ENCODE measurements at places on chromosomes 1 and 21. TPM values are rescaled to one million over a fixed set of nuclear protein-coding genes. Genes with fewer than 3 reads are reported as not detected.

Gene AMPD1
- total RNA-seq = not detected

Gene CLDN17
- not detected for total RNA-seq

Gene BACE2
- total RNA-seq = not detected

Gene BSND
- 0.05 TPM for total RNA-seq

Gene ELAPOR1
- total RNA-seq = 33.3 TPM

Gene UTS2
- total RNA-seq = 0.58 TPM

Gene PTCH2
- 1.1 TPM for total RNA-seq

Gene WNT2B
- total RNA-seq = 0.48 TPM

Gene DRAM2
- 27.2 TPM for total RNA-seq

Gene EFNA3
- total RNA-seq = 10.8 TPM

DNA sequence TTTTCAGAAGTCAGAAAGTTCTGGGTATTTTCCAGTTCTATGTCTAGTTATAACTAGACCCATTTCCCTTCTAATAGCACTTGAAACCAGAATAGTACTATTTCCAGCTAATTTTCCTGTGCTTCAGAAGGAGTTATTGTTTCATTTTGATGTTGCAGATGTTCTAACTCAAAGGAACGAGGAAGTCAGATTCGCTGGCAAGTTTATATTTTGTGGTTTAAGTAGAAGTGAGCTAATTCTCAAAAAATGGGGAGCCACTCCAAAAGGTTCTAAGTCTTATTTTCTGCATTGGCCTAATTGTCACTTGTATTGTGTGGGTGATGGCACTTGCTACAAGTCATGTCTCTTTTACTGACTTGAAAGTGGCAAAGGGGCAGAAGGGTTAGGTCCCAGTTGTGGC lies 18.1 kb downstream of the CCDC185 start:
- no peak for ATAC-seq

DNA sequence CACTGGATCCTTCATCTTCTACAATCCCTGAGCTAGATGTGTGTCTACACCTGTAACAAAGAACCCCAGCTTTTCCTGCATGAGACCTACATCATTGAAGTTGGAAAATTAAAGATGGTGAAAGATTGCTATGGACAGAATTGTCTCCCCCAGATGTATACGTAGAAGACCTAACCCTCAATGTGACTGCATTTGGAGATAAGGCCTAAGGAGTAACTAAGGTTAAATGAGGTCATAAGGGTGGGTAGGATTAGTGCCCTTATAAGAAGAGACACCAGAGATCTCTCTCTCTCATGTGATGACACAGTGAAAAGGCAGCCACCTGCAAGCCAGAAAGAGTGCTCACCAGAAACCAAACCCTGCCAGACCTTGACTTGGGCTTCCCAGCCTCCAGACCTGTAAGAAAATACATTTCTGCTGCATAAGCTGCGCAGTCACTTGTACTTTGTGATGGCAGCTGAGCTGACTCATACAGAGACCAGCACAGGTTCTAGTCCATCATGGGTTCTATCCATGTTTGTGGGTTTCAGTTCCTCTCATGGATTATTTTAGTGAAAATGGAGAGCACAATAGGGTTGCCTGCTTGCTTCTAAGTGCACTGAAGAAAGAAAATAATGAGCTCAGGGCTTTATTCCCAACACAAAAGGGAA lies 180.8 kb downstream of the TPR start:
- ATAC-seq = no peak

DNA sequence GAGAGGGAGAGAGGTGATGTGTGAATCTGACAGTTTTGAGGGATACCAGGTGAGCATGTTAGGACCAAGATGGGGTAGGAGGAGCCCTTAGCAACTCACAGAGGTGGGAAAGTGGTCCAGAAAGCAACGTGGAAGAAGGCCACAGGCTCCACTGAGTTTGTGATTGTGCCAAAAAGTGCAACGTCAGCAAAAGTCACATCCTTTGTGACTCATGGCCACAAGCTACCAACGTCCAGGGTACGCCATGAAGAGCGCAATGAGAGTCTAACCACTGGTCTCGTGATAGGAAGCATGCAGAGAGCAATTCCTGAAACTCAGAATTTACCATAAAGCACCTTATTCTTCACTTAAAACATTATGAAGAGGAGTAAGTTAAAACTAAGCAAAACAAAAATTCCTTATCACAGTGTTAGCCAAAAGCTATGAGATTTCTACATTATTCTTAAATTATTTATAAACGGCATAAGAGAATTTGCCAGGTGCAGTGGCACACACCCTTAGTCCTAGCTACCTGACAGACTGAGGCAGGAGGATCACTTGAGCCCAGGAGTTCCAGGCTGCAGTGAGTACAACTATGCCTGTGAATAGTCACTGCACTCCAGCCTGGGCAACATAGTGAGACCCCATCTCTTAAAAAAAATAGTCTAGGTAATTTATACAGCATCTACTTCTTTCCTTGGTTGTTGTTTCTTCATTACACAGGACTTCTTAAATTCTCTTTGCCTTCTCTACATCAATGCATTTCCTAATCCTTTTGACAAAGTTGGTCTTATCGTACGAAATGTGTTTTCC lies 55.2 kb downstream of the COLGALT2 start:
- no peak for ATAC-seq

DNA sequence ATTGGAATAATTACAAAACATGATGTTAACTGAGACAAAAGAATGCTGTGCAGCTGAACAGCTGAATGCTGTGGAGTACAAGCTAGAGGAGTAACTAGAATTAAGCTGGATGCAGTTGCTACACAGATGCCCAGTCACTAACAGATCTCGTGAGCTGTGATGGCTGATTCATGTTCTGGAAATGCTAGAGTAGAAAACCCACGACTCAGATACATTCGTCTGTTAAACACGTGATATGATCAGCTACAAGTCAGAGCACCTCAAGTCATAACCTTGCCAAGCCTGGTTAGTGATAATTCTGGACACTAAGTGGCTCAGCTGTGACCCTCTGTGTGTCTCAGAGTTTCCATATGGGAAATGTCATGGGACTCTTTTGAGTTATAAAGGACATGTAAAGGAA lies 89.7 kb upstream of the ESRRG start:
- ATAC-seq = no peak

- ATAC-seq = no peak
Observed at GRCh38 chr1:30895944-30896660, 12.5 kb downstream of the SDC3 start.

- no peak for ATAC-seq
Observed at GRCh38 chr21:17105932-17106331, 406.9 kb upstream of the CXADR start.

DNA sequence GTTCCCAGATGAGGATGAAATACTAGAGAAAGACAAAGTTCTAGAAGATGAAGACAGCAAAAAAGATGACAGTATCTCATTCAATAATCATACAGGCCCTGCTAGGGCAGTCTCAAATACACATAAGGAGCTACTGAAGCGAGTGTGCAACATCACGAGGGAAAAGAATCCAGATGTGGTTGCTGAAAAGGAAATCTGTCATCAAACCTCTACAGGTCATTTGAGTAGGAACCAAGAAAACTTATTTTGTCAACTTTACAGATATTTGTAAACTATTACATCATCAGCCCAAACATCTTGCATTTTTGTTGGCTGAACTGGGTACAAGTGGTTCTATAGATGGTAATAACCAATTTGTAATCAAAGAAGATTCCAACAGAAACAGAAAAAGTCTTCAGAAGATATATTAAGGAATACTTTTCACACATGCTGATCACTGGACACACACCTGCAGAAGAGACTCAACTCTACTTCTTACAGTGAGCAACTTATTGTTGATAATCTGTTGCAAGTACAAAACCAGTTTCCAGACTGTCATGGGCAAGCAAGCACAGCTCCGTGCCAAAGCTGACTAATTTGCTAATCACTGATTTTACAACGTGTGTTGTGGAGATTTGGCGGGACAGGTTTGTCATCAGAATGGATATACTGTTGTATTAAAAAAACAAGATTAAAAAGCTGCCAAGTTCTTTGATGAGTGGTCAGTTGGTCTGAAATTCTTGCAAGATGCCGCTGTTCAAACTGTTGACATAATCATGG lies 42.1 kb downstream of the TRIM33 start:
- peak; percentile 80 for ATAC-seq

- ATAC-seq = no peak
Observed at GRCh38 chr1:27235827-27236226, 1.4 kb downstream of the WDTC1 start.

DNA sequence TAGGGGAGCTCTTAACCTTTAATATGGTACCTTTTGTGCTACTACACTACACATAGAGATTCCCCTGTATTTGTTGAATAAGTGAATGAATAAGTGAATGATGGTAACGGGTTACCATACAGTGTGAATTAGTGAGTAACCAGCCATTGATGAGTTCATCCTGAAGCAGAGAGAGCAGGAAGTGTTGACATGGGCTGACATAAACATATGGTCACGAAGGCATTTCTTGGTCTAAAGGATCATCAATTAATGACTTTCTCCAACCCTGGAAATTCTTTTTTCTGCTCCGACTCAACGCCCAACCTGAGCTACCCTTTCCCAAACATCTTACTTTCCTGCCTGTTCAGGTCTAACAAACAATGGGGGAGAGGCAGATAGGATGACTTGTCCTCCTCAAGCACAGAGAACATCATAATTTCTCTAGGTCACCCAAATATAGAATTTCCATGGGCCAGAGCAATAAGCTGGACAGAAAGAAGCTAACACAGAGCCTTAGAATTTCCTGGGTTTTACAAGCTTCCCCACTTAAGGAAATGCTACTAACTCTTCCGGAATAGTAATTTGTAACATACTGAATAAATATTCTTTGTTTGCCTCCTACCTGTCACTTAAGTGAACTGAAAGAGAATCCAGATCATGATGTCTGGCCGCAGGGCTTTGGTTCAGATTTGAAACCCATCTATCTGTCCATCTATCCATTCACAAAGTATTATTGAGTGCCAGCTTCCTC lies 114.7 kb upstream of the NGF start:
- ATAC-seq = no peak

GRCh38 chr1:226864311-226864710 lies 6.1 kb upstream of the PSEN2 start:
- ATAC-seq = no peak

- no peak for ATAC-seq
Observed at GRCh38 chr1:9238134-9238533, 3.6 kb downstream of the H6PD start.

GRCh38 chr1:20112279-20113000 lies 6.9 kb downstream of the PLA2G2D start:
- ATAC-seq = peak; percentile 56

DNA sequence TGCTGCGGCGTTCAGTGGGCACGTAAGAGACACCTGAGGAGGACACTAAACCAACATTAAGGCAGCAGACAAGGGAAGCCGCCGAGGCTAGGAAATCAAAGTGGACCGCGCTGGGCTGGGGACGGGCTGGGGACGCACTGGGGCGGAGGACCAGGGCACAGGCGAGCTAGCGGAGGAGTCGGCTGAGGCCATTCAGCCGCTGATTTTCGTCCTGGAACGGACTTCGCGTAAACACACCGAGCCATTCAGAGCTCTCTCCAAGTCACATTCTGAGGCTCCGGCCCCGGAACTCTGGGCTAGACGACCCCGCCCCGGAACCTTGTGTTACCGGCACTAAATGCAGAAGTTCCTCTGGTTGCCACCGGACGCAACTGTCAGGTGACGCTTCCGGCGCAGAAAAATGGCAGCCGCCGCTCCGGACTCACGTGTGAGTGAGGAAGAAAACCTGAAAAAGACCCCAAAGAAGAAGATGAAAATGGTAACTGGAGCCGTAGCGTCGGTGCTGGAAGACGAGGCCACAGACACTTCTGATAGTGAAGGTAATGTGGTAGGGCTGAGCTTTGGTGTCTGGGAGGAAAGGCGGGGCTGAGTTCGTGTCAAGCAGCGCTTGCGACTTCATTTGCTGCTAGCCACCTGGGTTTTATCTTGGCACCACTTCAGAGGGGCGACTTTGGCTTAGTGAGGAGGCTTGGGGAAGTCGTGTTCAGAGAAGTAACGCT lies at the start of gene RRP15:
TSS of gene RRP15 (plus strand) at position 377 of the 719 bp plus-strand sequence. CDS start at position 401, 24 bp downstream.
- ATAC-seq = peak; percentile 99

DNA sequence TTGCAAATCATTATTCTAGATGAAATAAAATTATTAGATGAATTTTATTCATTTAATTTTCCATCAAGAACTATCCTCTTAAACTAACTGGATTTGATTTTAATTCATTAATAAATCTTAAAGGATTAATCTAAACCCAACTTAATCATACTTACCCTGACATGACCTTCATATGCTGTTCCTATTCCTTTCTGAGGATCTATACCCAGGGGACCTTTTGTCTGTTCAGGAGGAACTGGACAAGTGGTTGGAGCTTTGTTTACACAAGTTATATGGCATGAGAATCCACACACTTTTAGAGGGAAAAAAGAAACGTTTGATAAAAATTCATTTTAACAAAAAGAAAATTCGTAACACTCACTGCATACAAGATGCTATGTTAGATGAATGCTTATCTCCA lies 95.2 kb downstream of the COQ8A start:
- no peak for ATAC-seq

DNA sequence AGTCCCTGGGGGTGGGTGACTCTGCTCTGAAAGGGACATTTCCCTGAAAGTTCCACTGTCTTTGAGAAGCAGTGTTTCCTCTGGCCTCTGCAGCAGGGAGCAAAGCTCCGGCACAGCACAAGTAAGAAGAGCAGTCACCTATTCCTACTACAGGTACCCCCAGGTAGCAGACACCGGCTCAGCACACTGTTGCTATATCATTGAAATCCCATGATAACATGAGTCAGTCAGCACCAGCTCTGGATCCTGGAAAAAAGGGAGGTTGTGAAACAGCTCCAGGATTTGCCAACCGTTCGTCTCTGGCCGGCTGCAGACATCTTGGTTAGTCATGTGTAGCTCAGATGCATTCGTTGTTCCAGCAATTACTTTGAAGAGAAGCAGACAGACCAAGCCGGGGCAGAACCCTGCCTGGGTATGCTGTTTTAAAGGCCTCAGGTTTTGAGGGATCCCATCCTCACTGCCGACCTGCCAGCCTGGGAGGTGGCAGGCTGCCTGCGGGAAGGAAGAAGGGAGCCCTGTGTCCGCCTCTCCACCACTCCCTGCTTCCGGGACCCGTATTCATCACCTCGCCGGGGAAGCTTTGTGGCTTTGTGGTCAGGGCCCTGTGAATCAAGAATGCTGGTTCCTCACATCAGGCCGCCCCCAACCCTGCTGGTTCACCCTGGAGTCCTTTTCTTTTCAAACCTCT lies 139.2 kb downstream of the CLIC6 start:
- ATAC-seq = peak; percentile 66

DNA sequence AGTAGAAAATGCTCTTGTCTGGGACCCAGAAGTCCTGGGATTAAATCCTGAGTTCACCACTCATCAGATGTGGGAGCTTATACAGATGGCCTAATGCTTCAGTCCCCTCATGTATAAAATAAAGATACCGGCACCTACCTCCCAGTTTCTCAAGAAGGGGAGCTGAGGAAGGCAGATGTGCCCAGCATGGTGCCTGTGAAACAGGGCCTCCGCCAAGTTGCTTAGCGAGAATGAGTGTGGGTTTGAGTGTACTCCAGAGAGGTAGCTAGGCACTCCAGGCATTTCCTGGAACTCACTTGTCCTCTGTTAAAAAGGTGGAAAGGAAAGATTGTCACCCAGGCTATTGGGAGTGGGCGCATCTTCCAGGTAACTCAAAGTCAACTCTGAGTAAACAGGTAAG lies 37.8 kb downstream of the IER5 start:
- no peak for ATAC-seq
